ENCODE measurements at places on chromosomes 7 and 10.

DNA sequence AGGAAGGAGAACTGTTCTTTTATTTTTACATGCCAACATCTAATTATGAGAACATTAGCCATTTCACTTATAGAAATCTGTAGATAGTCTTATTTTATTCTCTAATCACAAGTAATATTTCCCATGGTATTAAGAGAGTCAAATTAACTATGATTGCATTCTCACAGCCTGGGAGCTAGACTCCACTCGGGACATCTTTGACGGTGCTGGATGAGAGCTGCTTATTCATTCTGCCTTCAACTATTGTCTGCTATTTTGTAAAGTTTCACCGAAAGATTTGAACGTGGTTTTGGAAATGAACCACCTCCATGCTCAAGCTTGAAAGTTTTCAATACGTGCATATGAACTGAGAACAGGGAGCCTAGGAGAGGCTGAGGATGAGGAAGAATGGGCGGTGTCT is 264.3 kb upstream of the KLF6 start:
- no peak for DNase-seq

DNA sequence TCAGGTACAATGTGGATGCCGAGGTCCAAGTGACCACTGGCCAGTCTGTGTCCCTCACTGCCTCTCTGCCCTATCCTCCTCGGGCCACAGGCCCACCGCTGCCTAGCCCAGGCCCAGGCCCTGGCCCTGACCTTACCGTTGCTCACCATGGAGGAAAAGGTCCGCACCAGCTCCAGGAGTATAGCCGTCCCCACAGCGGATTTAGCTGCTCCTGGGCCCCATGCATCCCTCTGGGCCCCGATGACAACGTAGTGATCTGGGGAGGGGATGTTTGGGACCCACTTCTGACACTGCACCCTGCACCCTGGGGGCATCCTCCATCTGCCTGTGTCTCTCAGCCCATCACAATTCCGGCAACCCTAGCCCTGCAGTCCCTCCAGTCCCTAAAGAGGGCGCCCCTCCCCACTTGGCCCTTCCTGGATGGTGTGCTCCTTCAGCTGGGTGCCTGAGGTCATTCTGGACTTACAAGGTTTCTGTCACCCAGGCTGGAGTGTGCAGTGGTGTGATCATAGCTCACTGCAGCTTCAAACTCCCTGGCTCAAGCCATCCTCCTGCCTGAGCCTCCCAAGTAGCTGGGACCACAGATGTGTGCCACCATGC is 12.1 kb downstream of the TFR2 start:
- DNase-seq = no peak

GRCh38 chr10:101575580-101576210 is 12.4 kb downstream of the POLL start:
- DNase-seq = no peak

GRCh38 chr10:68202960-68203353 is 29.0 kb downstream of the ATOH7 start:
- DNase-seq = no peak

All from stimulated activated CD8-positive, alpha-beta memory T cell treated with anti-CD3 and anti-CD28 coated beads, Interleukin-15, amount 100 ng/mL, for 4 hours (primary cell).